ENCODE measurements at places on chromosomes 5 and 9.

DNA sequence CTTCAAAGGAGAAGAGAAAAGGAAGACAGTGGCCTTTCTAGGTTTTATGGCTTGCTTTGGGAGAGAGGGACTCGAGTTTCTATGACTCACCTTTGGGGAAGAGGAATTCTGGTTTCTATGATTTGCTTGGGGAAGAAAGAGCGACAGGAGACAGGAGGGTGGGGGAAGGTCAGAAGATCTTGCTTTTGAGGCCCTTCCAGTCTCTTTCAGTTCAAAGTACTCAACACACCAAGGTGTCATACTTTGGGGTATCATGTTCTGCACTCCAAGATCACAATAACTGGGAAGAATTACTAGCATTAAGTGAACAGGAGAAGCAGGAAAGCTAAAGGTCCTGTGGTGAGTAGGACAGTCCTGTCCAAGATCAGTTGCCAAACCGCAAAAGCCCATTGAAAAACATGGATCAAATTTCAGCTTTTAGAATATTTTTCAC lies 324.5 kb downstream of the ARHGEF28 start:
- no peak for DNase-seq

GRCh38 chr5:57199866-57200265 lies 26.0 kb downstream of the GPBP1 start:
- DNase-seq, result no peak

DNA sequence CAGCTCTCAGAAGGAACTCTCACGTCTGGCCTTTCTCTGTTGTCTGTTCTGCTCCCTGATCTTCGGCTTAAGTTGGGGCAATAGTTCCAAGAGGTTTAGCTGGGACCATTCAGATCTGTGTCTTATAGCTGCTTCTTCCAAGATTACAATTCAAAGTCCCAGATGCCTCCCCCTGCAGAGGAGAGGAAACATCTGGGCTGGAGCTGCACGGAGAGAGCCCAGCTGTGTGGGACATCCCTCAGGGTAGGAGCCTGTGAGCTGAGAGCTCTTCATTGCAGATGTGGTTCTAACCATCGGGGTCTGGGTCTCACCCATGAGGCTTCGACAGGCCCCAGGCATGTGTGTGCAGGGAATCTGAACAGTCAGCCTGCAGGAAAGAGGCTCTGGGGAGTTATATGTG lies 9.0 kb upstream of the PHF19 start:
- no peak for DNase-seq

- DNase-seq, result no peak
Observed at GRCh38 chr9:87016681-87017080, 69.4 kb upstream of the GAS1 start.

GRCh38 chr5:52727020-52727419 lies 60.7 kb upstream of the ITGA1 start:
- DNase-seq, result peak; percentile 20
